ENCODE measurements at places on chromosomes 6 and 20. TPM values are rescaled to one million over a fixed set of nuclear protein-coding genes. Genes with fewer than 3 reads are reported as not detected.

GRCh38 chr20:8996817-8997512 is 71.9 kb upstream of the PLCB4 start:
- no peak for DNase-seq

- DNase-seq = no peak
These were observed 248.8 kb downstream of the ERMARD start for GRCh38 chr6:170000071-170000843.

- peak; percentile 60 for DNase-seq
These were observed 26.3 kb downstream of the FAM110A start for GRCh38 chr20:859751-860231.

- no peak for DNase-seq
These were observed 36.5 kb downstream of the RARS2 start for GRCh38 chr6:87553159-87553765.

Gene LYRM4
- 18.6 TPM for total RNA-seq

Gene SLC12A5
- 2.4 TPM for total RNA-seq

Gene KIAA1755
- total RNA-seq = 0.44 TPM

Gene TBCC
- 32.3 TPM for total RNA-seq

Gene C6orf15
- not detected for total RNA-seq
